ENCODE measurements at places on chromosomes 1 and 21.
A peak's percentile ranks its signal among the peaks of the same experiment; 100 is the strongest.

GRCh38 chr1:70546726-70547125 lies 135.7 kb downstream of the CTH start:
- DNase-seq, result no peak

DNA sequence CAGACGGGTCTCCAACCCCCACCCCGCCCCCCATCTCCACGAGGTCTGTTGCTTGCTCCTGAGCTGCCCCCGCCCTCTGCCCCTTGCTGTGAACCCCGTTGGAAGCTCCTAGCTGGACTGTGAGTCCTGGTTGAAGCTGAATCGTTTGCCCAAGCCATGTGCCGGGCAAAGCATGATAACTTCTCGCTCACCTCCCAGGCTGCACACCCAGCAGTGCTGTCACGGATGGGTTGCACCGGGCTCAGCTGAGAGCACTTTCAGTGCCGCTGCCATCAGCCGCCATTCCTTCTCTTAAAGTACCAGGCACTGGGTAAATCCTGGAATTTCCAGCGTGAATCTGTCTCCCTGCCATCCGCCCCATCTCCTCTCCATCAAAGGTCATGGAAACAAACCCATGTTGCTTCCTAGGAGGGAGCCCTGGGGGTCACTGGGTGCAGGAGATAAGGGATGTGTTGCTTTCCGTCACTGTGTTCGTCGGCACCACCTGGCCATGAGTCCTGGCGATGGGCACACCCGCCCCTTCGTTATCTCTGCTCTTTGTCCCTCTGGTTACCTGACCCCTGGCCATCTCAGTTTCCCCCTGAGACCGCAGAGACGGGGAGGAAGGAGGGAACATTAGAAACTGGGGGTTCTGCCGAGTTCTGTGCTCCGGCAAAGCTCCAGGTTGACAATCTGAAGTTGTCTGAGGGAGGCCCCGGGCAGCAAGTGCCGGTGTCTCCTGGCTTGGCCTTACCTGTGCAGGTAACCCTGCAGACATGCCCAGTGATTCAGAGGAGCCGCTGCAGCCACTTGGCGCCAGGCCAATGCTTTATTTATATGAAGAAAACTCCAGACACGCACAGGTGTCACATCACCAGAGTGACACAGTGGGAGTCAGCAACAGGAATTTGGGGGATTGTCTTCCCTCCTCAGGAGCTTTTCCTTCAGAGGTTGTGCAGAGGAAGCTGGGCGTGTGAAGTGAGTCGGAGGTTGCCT lies 2.7 kb downstream of the PDE9A start:
- DNase-seq, result no peak

GRCh38 chr1:15500184-15501178 lies 23.5 kb downstream of the CASP9 start:
- no peak for DNase-seq

GRCh38 chr1:243482141-243483022 lies 226.5 kb downstream of the SDCCAG8 start:
- DNase-seq, result peak; percentile 19

Data from activated CD4-positive, alpha-beta T cell treated with anti-CD3 and anti-CD28 coated beads, Interleukin-2, Interleukin-6, amounts not matched to agents 100 ng/mL and 50 ng/mL, durations not matched to agents 16 hours and 8 hours (primary cell).